ENCODE measurements at places on chromosomes 2 and 18.

DNA sequence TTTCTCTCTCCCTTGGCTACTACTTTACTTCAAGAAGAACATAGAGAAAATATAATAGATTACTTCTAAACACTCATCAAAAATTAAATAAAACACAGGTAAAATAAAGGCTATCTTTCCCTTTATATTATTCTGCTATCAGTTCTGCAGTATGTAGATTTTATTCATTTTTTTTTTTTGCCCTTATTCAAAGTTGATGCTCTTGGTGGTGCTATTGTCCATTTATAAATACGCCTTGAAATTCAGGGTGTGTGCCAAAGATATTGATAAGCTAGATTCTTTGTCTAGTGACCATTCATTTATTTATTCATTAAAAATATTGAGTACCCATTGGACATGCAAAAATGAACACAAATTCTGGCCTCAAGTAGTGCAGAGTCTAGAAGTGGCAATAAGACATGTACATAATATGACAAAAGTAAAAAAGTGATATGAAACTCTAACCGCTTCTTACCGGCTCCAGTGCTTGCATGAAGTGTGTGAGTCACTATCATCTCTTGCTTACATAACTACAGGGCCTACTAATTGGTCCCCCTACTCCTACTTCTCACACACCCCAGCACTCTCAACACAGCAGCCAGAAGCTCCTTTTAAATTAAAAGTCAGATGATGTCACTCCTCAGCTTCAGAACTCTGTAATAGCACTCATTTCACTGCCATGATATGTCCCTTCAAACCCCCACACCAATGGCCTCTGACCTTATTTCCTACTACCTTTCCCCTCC is 208.3 kb upstream of the FANCL start:
- no peak for DNase-seq

DNA sequence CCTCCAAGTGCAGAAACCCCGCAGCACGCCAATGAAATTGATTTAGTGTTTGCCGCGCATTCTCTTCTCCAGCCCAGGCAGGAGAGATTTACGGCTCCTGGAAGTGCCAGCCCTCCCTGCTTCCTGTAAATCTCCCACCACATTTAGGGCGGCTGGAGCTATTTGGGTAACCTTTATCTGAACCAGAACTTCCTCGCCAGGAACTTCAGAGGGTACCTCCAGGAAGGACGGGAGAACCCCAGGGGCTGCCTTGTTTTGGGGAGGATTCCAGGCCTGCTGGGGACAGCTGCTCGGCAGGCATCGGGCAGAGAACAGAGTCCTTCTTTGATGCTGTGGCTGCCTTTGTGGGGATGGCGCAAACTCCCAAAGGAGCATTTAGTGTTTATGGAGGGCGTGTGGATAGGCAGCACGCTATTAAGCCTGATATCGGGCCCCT is 122.0 kb upstream of the MYCN start:
- no peak for DNase-seq

- DNase-seq, result no peak
Measured at GRCh38 chr18:79612291-79613108, 67.1 kb upstream of the CTDP1 start.

DNA sequence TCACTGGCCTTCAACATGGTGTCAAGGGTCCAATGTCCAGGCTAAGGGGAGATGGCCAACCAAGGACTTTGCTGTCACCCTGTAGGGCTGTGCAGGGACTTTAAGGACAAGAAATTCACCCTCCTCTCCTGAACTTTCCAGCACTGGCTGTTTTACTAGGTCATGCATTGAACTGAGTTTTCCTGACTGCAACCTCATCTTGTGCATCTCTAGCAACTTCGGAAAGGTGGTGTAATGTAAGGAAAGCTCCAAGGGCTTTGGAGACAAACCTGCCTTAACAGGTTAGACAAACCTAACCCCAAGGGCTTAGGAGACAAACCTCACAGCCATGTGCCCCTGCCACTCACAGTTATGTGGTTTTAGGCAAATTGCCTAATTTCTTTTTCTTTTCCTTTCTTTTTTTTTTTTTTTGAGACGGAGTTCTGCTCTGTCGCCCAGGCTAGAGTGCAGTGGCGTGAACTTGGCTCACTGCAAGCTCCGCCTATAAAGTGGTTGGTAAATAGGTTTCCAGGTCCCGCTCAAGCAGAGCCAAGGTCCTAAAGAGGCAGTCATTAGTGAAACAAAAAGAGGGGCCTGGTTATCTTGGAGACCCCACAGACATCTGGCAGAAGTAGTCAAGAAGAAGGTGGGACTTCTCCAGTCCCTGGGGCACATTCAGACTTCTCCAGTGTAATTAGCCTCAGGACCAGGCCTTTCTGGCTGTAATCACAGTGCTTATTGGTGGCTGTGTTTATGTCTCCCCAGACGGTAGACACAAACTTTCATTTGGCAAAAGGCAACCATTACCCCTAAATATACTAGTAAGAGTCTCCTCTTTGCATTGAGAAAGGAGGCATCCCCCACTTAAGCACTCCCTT is 37.6 kb upstream of the PMAIP1 start:
- no peak for DNase-seq

DNA sequence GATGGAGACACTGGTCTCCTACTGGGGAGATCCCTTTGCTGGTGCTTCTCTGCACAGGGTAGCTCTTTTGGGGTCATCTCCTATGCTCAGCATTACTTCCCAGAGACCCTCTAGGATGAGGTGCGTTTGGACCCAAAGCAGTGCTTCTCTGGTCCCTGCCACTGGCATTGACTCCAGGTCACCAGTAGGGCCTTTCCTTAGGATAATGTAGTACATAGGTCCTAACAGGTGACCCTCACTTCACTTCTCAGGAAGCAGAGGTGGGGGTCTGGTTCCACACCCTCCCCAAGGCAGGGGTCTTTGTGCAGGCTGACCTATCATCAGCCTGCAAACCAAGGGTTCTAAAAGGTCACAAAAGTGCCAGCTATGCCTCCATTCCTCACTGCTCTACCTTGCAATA is 145.8 kb upstream of the HS6ST1 start:
- no peak for DNase-seq
